Amygdala (tissue), 56 donors: ENCODE measurements at places on chromosomes 1 and 21.

GRCh38 chr21:37496972-37497371 lies 130.4 kb downstream of the DYRK1A start:
- DNase-seq, result no peak

DNA sequence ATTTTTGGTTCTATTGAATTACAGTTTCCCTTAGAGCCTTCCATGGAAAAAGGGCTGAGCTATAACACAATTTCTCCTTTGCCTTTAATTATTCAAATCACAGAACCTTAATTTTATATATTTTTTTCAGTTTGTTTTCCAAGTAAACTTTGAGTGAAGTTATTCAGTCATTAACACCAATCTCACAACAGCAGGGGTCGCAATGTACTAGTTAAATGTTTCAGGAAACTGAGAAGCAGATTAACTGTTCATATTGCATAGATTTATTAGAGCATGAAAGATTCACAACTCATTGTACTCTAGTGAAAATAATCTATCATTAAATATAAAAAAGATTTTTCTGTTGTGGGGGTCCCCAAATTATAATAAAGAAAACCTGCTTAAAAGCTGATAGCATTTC lies 64.1 kb downstream of the KIFAP3 start:
- no peak for DNase-seq

DNA sequence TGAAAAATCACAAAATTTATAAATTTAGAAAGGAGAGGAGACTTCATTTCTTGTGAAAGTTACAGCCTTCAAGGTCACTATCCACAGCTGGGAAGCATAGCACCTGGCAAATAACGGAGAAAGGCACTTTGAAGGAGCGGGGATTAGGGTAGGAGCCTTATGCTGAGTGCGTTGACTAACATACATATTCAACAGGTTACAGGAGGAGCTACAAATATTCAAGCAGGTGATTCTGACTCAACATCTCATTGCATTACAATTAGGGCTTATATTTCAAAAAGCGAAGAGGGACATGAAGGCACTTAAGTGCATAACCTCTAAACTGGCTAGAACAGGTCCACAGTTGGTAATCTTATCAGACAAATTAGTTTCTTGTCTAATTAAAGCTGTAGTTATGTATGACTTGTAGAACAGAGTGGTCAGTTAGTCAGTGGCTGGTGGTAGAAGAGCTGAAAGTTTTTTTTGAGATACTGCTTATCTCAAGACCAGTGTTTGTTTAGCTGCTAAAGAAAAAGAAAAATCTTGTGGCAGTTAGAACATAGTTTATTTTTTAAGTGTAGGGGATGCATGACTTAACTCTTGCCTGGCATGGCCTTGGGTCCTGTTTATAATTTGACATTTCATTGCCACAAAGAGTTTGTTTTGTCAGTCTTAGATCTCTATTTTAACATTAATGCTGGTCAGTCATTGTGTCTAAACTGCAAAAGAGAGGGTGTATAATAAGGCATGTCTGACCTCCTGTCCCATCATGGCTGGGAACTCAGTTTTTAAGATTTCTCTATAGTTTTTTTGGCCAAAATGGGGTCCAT lies 311.5 kb downstream of the DUSP10 start:
- no peak for DNase-seq

DNA sequence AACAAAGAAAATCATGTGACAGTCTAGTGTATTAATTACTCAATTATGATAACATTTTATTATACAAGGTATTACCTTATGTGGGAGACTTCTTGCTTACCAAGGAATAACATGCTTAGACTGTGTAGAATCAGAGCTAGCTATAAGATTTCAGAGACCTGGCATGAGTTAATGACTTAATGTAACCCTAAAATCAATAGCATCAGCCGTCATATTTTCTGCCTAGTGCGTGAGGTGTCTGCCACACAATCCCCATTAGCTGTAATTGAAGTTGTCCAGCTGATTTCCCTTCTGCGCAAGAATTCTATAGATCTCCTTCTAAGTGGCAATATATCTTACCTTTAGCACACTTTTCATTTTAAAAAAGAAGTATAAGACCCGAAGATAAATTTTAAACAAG lies 28.8 kb downstream of the CHODL start:
- DNase-seq, result no peak

GRCh38 chr1:94783342-94784189 lies 36.6 kb upstream of the SLC44A3 start:
- peak; percentile 36 for DNase-seq

DNA sequence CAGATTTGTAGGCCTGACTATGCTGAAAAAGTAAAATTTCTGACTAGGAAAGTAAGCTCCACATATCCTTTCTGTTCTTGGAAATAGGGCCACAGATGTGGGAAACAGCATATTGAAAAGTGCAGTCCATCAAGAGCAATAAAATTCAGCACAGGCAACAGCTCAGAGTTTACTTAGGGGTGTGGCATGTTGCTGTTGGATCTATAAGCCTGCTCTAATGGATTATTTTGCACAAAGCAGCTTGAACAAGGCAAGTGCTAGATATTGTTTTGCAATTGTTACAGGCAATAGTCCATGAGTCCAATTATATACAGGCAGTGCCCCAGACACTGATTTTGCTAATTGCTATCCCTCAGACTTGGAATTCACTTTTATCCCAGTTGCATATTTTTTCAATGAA lies 289.8 kb upstream of the SNX7 start:
- no peak for DNase-seq

DNA sequence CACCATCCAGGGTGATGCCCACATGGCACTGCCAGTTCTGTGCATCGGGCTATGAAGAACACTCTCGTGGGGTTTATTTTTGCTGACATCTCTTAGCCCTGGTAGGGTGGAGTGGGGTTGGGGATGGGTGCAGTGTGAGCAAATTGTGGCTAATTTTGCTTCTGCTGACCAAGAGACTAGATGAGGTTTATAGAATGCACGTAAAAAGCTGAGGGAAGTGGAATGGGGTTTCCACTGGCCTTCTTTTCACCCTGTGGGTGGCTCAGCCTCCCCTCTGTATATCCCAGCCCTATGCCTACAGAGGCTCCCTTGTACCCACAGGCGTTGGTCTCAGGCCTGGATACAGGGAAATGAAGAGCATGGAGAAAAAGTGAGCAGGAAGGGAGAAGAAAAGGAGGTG lies 44.1 kb upstream of the RAB4A start:
- no peak for DNase-seq

DNA sequence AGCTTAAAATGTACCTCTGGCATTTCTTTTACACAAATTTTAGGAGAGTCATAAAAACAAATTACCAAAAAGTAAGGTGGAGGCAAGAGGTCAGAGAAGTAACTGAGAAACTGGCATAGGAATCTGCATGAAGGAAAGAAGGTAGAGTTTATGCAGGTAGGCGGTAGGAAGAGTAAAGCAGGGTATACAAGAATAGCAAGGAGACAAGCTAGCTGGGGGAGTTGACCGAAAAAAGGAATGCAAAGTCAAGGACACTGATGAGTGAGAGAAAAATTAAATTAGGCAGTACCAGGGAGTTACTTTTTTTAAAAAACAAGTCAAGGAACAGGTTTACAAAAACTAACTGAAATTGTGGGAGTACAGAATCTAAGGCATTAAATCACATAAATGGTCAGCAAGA lies 56.0 kb downstream of the FOXJ3 start:
- no peak for DNase-seq

DNA sequence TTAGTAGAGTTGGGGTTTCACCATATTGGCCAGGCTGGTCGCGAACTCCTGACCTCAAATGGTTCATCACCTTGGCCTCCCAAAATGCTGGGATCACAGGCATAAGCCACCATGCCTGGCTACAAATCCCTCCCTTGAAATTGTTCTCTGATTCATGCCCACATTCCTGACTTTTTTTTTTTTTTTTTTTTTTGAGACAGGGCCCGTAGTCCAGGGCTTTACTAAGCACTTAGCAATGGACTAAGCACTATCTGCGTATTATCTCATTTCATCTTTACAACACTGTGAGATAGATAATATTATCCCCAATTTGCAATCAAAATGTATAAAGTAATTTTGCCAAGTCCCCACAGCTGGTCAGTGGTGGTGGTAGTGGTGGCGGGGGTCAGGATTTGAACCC lies 58.9 kb downstream of the VWA5B1 start:
- no peak for DNase-seq

DNA sequence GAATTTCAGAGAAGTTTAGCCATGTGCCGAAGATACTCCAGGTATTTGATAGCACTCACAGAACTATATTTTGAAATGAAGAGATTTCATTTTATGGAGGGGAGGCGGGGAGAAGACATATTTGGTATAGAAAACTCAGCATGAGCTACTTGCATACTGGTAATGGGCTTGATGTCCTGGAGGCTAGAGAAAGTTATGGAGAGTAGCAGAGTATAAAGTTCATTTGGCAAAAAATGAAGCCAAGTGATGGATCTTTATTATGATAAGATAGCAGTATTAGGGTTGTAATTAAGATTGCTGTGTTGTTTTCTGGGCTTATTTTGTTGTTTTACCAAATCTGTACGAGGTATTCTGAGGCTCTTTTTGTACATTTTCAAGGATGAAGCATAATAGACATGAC lies 72.0 kb downstream of the RPS6KC1 start:
- no peak for DNase-seq

- no peak for DNase-seq
Measured at GRCh38 chr21:39666026-39666425, 53.3 kb downstream of the B3GALT5 start.

DNA sequence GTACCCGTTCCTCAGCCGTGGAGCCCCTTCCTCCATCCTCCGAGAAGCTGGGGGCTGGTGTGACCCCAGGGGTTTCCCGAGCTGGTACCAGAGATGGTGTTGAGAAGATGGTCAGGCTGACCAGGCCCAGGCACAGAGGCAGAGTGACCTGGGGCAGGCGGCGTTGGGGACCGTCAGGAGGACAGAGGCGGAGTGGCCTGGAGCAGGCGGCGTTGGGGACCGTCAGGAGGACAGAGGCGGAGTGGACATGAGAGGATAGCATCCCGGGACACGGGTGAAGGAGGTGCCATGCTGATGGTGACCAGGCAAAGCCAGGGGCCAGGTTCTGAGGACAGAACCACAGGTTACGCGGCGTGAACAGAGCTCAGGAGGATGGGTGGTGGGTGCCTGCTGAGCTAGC lies 75.9 kb upstream of the TTC34 start:
- DNase-seq, result no peak

DNA sequence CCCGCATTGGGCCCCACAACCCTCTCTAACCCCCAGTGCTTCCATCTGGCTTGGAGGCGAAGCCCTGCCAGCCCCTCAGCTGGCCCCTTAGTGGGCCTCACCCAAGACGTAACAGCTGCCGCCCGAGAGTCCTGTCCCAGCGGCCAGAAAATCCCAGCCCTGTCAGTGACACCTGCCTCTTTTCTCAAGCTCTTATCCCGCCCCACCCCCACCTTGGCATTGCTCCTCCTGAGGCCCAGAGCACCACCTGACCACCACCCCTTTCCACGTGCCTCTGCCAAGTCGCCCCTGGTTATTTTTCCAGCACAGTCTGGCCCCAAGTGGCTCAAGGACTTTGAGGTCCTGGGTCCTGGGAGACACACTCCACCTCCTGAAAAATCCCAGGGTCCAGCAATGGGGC lies 5.9 kb upstream of the CTRC start:
- no peak for DNase-seq

GRCh38 chr21:22961258-22961657 lies 1963.0 kb downstream of the NCAM2 start:
- no peak for DNase-seq

DNA sequence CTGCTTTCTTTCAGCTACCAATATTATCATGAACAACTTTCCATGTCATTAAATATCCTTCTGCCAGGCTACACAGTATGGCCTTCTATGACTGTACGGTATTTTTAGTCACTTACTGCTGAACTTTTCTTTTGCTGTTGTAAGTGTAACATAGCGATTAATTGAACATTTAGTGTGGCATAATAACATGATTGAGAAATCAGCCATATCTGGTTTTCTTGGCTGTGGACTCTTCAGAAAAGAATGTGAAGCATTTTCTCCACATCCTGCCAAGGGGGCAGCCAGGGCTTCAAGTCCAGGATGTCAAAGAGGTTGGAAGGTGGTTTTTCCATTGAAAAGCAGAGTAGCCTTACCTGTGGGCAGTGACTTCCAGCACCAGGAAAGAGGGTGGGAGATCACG lies 8.8 kb upstream of the AHCYL1 start:
- no peak for DNase-seq

- peak; percentile 62 for DNase-seq
Measured at GRCh38 chr1:110634455-110635311, 28.5 kb upstream of the KCNA2 start.

DNA sequence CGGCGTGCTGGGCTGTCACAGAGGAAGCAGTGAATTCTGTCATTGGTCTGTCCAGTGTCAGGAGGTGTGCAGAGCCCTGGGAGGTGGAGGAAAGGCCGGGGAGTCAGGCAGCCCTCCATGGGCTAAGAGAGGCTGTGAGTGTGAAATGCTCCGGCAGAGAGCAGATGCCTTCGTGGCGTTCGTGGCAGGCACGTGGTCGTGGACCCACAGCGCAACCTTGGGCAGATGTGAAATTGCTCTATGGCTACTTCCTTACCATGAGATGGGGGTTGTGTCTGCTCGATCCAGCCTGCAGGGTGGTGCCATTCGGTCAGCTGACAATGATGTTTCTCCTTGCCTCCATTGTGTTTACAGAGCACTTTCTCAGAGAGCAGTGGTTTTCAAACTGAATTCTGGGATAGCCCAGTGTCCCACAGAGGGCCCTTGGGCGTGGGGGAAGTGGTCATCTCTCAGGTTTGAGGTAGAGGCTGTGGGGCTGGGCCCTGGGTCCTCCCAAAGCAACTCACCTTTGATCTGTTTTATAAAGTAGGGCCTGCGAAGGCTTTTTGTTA lies 27.9 kb downstream of the TNFRSF1B start:
- no peak for DNase-seq

DNA sequence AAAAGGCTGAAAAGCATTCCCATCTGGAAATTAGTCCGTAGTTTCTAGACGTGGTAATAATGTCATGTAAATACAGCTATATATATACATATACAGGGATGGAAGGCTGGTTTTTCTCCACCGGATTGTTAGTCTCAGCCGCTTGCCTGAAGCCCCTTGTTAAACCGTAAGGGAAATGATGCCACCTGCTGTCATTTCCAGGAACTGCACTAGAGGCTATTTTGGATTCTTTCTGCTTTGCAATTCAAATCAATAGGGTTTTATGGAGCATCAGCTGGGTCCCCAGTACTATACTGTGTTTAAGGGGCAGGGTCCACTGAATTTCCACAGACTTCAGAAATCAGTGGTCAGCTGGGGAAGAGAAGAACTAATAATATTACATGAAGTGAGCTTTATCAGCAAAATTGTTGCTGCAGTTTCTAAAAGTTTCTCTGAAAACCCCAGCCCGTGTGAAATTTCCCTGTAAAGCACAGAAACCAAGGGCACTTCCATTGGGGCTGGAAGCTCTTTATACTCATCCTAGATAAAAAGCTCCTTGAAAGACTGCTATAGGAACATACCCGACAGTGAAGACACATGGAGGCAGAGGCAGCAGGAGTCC lies 33.8 kb upstream of the MPZL1 start:
- peak; percentile 50 for DNase-seq
